ENCODE measurements at places on chromosomes 5 and 9. TPM values are rescaled to one million over a fixed set of nuclear protein-coding genes. Genes with fewer than 3 reads are reported as not detected.

The SH3PXD2B gene
- total RNA-seq = 20.9 TPM

The NKD2 gene
- total RNA-seq = under 0.01 TPM

The HINT2 gene
- total RNA-seq = 5.7 TPM

The GHR gene
- 5.1 TPM for total RNA-seq
